GOT3 (cell line): ENCODE measurements at places on chromosomes 1 and 21.

- no peak for DNase-seq
Measured at GRCh38 chr1:214933375-214933774, 149.2 kb upstream of the KCNK2 start.

- DNase-seq = no peak
Measured at GRCh38 chr1:166193057-166193698, 26.4 kb upstream of the FAM78B start.

- no peak for DNase-seq
Measured at GRCh38 chr1:4591926-4592325, 62.5 kb upstream of the AJAP1 start.

DNA sequence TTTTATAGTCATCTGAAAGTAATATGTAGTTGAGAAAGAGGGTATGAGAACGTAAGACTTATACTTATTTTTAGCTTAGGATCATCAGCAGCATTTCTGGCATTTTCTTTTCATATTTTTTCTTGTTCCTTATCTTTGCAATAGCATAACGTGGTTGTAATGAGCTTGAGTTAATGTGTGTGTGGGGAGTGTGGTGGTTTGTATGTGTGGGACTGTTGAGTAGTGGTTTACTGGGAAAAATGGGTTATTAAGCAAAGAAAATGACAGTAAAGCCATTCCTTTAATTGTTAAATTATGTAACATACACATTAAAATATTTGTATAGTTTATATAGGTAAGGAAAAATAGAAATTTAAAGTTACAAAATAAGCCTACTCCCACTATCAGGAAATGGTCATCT lies 15.2 kb downstream of the PIP5K1A start:
- DNase-seq = no peak

DNA sequence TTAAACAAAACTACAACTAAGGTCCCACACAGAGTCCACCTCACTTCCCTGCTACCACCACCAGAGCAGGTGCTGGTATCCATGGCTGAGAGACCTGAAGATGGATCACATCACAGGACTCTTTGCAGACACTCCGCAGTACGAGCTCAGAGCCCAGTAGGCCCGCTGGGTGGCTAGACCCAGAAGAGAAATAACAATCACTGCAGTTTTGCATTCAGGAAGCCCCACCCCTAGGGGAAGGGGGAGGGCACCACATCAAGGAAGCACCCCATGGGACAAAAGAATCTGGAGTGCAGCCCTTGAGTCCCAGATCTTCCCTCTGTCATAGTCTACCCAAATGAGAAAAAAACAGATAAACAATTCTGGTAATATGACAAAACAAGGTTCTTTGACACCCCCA lies 56.9 kb downstream of the ZNF648 start:
- DNase-seq = no peak

DNA sequence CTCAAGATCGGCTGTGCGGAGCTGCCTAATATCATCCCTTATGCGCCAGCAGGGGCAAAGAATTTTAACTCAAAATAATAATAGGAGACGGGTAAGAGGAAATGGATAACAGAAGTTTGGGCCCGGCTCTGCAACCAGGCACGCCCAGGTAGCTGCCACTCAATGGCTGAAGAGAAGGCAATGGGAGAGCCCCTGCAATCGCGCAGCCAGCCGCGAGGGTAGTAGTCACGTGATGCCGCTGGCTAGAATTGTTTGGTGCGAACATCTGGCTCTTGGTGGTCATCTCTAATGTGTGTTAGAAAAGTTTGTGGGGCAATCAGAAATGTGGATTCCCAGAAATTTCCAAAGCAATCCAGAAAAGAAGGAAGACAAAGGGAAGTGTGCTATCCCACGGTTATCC lies 12.3 kb downstream of the BARHL2 start:
- DNase-seq = no peak

DNA sequence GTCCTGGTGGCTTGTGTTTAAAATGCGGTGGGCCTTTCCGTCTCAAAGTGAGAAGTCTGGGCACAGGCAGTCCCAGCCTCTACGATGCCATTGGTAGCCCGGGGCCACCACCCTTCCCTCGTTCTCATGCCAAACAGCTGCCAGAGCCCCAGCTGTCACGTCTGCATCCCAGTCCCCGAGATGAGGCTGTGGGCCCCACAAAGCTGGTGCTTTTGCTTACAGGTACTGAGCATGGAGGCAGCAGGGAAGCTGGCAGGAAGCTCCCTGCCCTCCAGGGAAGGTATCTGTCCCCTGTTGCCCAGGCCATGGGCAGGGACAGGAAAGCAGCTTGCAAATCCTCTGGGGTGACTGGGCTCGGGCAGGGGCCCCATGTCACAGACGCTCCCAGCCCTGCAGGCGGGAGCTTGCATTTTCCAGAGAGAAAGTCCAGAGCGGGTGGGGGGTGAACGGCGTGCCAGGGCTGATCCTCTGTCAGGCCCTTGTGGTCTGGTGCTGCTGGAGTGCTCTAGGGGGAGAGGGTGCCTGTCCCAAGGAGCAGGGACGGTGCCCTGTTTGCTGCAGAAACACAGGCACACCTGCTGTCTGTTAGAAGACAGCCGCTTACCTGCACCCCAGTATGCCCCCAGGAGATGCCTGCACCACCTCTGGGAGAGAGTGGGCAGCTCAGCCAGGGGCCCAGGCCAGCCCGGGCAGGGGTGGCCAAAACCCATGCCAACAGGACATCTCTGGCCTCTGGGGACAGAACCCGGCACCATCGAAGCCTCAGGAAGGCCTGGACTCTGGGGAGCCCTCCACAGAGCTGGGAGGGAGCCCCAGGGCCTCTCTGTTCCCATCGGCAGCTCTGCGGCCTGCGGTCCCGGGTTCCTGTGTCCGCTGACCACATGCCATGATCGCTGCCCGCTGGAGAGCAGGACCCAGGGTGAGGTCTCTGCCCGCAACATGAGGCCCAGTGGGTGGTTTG lies 45.9 kb downstream of the SLX9 start:
- no peak for DNase-seq

GRCh38 chr1:84700070-84700469 lies 9.8 kb upstream of the SSX2IP start:
- no peak for DNase-seq

DNA sequence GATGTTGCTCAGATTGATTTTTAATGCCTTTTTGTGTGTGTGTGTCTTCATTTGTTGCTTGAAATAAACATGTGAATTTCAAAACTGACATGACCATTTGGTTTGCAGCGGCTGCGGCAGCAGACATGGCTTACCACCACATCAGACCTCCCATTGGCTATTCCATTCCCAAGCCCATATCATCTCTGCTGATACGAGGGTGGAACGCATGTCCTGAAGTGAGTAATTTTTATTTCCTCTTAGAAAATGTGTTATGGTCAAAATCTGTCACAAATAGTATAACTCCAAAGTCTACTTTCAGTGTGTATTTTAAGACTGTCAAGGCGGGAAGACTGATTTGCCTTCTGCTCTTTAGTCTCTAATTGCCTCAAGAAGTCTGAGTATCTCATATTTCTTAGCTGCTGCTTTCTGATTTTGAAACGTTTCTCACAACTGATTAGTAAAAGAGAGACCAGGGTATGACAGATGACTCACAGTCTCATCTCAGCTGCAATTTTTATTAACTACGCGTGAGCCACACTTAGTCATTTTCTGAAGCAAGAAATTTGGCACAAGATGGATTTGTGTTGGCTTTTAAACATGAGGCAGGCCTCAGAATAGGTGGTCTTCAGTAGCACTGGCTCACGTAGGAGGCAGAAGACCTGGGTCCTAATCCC lies 49.0 kb downstream of the LRRC53 start:
- no peak for DNase-seq

DNA sequence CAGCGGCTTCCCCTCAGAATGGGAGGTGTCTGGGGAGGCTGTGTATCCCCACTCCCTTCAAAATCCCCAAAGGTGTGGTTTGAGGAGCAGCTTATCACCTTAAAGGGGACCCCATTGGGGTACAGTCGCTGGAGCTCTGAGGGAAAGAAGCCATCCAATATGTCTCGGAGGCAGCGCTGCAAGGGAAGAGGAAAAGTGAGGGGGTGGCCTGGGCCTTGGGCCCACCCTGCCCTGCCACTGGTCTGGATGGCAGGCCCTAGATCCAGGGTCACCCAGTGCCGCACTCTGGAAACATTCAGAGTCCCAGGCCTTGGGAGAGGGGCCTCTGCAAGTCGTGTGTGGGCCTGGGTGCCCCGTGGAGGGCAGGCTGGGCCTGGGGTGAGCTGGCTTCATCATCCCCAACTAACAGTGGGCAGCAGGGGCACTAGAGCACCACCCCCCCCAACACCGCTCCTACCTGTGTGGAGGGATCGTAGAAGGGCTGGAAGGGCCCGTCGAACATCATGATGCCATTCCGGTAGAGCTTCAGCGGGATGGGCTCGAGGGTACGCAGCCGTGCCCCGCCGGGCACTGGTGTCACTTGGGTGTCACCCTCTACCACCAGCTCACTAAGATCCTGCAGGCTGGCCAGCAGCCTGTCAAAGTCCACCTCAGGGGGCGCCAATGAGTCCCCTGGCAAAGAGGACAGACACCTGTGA lies 5.6 kb downstream of the SH3BGRL3 start:
- DNase-seq = no peak

DNA sequence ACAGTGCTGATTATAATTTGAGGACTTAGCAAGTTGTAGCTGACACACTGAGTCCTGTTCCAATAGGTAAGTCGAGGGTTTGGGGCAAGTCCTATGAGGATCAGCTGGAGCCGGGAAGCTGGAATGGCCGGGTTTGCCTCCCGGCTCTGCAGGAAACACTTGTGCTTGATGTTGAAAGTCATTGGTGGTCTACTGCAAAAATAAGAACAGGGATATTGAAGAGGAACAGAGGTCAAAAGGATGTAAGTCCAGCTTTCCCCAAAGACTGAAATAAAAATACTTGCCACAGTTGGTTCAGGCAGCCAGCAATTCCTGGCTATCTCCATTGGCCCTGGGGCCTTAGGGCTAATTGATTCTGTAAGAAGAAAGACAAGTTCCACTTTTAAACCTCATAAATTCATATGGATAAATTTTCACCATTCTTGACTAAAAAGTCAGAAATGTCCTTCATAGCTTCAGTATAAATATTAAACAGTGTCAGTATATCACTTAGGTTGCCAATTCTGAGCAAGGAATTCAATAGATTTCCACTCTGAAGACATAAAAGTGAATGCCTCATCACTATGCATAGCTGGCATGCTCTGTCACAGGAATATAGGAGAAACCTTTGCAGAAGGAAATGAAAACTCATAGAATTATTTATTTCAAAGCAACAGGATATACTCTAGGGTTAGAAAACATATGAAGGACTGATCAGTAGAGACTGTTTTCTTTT lies 165.2 kb downstream of the AK5 start:
- no peak for DNase-seq

DNA sequence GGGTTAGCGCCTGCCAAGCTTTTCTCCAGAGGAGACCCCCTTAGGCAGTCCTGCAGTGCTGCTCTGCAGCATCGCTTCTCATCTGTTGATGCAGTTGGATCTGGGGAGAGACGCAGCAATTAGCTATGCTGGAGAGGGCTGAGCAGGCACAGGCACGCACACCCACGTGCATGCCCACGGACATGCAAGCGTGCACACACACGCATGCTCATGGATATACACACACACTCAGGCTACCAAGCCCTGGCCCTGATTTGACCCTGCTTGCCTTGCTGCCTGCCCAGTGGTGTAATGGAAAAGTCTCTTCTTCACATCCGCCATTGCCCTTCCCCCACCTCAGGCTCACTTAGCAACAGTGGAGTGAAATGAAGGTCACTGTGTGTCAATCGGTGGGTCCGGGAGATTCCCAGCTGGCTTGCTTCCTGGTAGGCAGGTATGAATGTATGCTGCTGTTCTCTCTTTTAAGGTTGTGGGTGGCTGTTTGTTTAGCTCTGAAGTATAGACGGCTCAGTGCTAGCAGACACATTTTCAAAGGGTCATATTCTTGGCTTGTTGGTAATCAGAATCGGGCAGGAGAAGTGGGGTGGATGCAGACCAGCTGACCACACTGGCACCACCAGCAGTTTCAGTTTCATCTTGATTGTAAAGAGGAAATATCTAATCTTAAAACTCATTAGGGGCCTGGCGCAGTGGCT lies 9.5 kb downstream of the ATP1B1 start:
- no peak for DNase-seq

DNA sequence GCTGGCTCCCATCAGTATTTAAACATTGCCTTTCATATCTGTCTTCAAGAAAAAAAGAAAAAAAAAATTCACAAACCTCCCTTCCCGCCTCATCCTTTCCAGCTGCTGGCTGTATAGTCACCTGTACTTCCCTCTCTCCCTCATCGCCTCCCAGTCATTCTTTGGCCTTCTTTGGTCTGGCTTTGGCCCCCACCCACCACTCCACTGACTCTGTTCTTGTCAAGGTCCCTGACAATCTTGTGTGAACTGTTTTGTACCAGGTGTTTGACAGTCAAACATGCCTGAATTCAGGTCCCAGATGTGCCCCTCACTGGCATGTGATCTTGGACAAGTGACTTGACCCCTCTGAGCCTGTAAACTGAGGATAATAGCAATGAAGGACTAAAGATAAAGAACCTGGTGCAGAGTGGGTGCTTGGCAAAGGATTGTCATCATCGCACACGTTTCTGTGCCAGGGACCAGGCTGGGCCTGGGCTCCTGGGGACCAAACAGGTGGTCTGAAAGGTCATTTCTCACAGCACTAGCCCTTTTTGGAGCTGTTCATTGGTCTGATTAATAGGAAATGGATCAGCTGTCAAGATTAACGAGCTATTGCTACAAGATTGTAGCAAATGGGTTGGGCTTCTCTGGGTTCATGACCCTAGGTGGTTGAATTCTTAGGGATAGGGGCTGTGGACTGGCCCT lies 21.5 kb downstream of the PTPRF start:
- no peak for DNase-seq

DNA sequence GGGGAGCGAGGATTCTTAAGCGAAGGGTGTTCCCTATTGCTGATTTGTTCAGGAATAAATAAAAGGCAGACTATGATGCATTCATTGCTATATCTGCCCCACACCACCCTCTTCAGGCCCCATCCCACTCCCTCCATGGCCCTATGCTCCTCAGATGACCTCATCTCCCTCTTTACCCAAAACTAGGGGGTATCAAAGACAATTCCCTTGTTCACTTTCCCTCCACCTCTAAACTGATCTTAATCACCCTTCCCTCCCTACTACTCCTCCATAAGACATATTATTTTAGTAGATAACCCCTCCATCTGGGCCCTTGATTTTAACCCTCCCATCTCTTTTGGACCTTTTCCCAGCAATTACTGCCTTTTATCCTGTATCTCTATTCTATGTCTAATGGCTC lies 434.9 kb upstream of the RUNX1 start:
- no peak for DNase-seq

GRCh38 chr1:53376742-53377437 lies 49.0 kb upstream of the LRP8 start:
- no peak for DNase-seq

GRCh38 chr1:180343921-180344769 lies 114.1 kb downstream of the LHX4 start:
- DNase-seq = no peak
